Endothelial cell (in vitro differentiated cells): ENCODE measurements at places on chromosomes 11 and 22.
A peak's percentile ranks its signal among the peaks of the same experiment; 100 is the strongest.

GRCh38 chr11:73652046-73652730 lies 5.8 kb downstream of the PLEKHB1 start:
- peak; percentile 42 for DNase-seq

GRCh38 chr11:77175021-77175842 lies 47.2 kb downstream of the MYO7A start:
- DNase-seq, result no peak

GRCh38 chr22:42379966-42380537 lies 52.2 kb downstream of the NFAM1 start:
- DNase-seq, result no peak

GRCh38 chr22:20126284-20127029 lies 5.1 kb upstream of the ZDHHC8 start:
- DNase-seq, result no peak

- DNase-seq, result no peak
These were observed 13.4 kb upstream of the NECTIN1 start for GRCh38 chr11:119742263-119742861.

GRCh38 chr11:8832571-8833260 lies 78.3 kb upstream of the AKIP1 start:
- DNase-seq, result no peak

DNA sequence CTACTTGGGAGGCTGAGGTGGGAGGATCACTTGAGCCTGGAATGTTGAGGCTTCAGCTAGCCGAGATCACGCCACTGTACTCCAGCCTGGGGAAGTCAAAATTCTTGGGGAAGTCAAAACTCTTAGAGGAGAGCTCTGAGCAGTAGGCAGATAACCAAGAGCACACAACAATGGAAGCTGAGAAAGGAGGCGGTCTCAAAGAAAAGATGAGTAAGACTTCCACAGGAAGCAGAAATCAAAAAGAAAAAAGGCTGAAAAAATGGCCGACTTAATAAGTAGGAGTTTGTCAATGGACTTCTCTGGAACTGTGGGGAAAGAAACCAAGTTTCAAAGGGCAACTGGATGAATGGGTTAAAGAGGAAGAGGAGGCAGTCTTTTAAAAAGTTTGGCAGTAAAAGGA lies 32.1 kb downstream of the RAB30 start:
- DNase-seq, result no peak

GRCh38 chr11:112694813-112695212 lies 266.4 kb upstream of the NCAM1 start:
- DNase-seq, result no peak

DNA sequence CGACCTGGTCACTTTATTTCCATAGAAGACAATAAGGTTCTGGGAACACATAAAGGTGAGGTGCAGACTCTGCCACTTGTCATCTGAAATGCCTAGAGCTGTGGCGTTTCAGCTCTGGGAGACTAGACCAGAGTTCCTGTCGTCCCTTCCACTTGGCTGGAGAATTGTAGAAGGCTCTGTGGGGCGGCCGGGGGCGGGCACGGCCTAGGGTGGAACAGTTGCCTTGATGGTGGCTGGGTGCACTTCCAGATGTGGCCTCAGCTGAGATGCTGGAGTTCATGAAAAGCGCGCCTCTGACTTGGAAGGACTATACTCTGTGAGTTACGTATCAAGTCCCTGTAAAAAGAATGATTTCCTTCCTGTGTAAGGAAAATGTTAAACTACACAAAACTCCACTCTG lies 16.8 kb downstream of the TRMU start:
- no peak for DNase-seq

DNA sequence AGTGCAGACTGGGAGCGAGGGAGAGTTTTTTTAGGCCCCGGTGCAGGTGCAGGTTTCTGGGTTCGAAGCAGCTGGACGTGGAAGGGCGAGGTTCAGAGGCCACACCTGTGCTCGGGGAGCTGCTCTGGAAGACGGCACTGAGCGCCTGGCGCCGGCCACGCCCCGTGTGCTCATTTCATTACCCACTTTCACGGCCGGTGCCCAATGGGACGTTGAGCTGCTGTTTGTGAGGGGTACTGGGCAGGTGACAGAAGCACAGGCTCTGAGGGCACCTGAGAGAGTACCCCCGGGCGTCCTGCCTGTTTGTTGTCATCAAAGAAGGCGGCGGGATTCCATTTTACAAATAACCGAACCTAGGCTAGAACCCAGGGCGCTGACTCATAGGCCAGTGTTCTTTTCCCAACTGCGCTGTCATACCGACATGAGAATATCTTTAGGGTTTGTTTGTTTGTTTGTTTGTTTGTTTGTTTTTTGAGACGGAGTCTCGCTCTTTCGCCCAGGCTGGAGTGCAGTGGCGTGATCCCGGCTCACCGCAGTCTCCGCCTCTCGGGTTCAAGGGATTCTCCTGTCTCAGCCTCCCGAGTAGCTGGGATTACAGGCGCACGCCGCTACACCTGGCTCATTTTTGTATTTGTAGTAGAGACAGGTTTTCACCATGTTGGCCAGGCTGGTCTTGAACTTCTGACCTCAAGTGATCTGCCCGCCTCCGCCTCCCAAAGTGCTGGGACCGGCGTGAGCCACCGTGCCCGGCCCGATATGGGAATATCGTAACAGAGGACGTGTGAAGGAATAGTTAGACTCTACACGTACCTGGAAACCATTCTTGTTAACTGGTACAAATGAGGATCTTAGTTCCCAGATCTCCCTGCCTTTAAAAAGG lies 16.6 kb upstream of the SPTBN2 start:
- DNase-seq, result no peak

GRCh38 chr11:134513585-134514120 lies 101.6 kb upstream of the B3GAT1 start:
- DNase-seq, result no peak

DNA sequence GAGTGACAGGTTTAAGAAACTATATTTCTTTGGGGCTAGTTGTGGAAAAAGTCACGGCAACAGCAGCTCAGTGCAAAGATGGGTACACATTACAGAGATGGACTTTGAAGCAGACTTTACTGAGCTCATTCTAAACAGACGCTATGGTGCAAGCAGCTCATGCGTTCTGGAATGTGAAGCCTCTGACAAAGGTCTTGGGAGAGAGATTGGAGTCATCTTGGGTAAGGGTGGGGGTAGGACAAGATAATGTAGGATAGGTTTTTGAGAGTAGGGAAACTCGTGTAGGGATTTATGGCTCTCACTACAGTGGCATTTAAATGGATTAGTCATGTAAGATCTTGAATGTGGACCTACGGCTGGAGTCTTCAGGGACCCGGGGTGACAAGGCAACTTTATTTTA lies 36.2 kb upstream of the CLMP start:
- no peak for DNase-seq

DNA sequence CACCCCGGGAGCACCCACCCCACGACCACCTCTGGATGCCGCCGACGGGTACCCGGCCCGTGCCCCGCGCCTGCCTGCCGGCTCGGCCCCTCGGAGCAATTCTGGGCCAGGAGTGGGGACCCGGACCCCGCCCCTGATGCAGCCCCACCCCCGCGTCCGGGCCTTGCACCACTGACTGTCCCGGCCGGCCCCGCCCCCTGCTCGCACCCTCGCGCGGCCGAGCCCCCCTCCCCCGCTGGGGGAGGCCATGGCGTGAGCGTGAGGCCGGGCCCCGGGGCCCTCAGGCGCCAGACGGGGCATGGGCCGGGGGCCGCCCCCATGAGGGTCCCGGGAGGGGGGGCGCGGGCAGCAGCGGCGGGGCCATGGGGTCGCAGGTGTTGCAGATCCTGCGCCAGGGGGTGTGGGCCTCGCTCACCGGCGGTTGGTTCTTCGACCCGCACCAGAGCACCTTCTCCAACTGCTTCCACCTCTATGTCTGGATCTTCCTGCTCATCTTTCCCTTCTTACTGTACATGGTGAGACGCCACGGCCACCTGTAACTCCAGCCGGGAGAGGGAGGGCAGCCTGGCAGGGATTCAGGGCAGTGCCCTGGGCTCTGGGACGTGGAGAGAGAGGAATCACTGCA lies 486 bp downstream of the PCNX3 start:
- peak; percentile 60 for DNase-seq

- no peak for DNase-seq
These were observed 139.4 kb downstream of the SHANK2 start for GRCh38 chr11:71112990-71113389.

GRCh38 chr11:83785942-83786341 lies 499.8 kb upstream of the CCDC90B start:
- DNase-seq, result no peak

DNA sequence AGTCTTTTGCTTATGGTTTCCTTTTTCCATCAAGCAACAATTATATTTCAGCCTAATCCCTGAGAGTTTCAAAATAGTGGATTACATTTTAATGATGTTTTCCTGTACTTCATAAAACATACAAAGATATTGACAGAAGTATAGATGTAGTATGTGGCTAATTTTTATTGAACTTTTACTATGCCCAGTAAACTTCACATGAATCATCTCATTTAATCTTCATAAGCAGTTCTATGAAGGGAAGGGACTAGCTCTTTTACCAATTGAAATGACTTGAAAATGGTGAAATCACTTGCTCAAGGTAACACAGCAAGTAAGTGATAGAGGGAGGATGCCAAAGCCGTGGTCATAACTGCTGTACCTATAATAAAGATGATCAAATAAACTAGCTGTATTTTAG lies 27.5 kb downstream of the RTN3 start:
- no peak for DNase-seq

GRCh38 chr22:30000566-30000965 lies 79.7 kb upstream of the HORMAD2 start:
- DNase-seq, result no peak

- no peak for DNase-seq
These were observed 41.9 kb downstream of the UVRAG start for GRCh38 chr11:75856912-75857311.

DNA sequence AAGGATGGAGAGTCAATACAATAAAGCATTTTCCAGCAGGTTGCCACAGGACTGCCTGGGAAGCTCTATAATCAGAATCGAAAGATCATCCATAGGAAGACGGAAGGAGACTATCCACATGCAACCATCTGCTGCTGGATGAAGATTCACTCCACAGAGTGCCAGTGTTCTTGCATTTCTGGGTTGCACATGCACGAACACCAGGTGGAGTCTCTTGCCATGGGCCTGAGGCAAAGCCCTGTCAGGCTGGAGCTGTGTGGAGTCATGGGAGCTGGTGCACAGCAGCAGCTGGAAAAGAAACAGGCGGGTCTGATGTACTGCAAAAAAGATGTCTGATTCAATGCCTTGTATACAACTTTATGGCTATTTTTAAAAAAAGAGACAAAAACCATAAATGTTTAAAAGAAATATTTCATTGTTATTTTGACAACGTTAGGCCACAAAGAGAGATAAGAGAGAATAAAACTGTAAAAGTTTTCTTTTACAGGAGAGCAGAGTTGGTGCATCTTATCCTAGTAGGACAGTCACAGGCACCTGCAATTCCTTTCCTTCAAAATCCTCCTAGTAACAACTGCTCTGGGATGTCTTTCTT lies 12.9 kb upstream of the FAT3 start:
- DNase-seq, result peak; percentile 39

- DNase-seq, result no peak
These were observed 5.8 kb upstream of the TTC12 start for GRCh38 chr11:113308601-113309000.

- no peak for DNase-seq
These were observed 96.1 kb downstream of the GRIA4 start for GRCh38 chr11:105705786-105706530.

DNA sequence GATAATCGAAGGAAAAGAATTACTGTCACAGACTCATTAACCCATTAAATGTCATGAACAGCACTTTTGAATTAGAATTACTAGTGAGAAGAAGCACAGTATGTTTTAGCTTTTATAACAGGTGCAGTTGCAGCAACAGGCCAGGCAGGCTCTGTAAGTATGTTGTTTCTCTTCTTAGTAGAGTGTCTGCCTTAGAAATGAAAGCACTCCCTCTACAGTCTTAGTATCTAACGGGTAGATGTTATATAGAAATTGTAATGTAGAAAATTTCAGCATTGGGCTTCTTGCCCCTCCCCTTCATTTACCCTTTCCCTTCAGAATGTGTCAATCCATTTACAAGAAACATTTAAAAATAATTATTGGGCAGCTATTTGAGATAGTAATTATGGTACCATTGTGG lies 87.4 kb downstream of the HIPK3 start:
- DNase-seq, result no peak

GRCh38 chr11:97430877-97431276 lies 1041.1 kb downstream of the JRKL start:
- no peak for DNase-seq

- DNase-seq, result no peak
These were observed 11.3 kb upstream of the MS4A7 start for GRCh38 chr11:60367009-60367408.

DNA sequence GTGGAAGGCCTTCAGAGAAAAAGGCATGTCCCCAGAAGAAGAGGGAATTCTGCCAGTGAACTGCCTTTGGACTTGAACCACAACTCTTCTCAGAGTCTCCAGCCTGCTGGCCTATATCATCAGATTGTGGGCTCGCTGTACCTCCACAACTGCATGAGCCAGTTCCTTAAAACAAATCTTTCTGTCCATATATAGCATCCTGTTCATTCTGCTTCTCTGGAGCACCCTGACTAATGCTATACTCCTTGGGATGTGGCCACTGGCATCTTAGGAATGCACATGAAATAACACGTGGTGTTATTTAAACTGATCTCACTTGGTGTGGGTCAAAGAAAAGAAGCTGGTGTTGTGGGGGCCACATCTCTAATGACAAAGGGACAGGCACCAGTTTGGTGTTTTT lies 58.3 kb upstream of the VSTM5 start:
- no peak for DNase-seq

GRCh38 chr22:49689255-49689770 lies 138.4 kb downstream of the BRD1 start:
- DNase-seq, result no peak

DNA sequence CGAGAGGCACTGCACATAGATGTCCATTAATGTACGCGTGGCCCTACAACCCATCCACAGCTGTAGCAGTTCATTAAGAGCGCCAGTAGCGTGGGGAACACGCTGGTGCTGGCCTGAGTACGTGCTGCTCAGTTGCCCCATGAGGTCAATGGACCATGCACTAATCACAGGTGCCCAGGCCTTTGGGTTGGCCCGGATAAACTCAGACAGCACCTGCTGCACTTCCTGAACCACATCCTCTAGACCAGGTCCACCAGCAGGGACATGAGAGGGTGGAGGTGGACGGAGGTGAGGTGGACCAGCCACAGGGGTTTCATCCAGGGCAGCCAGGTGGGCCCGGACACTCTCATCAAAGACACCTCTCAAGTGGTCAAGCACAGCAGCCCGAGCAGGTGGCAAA lies 3.1 kb upstream of the GANAB start:
- DNase-seq, result no peak

GRCh38 chr22:46561435-46561905 lies 24.1 kb upstream of the CELSR1 start:
- DNase-seq, result no peak

- no peak for DNase-seq
These were observed 906 bp downstream of the CCDC90B start for GRCh38 chr11:83285151-83285770.

- no peak for DNase-seq
These were observed 76.6 kb downstream of the ABTB2 start for GRCh38 chr11:34280945-34281872.

- peak; percentile 65 for DNase-seq
These were observed 27.9 kb upstream of the OAF start for GRCh38 chr11:120182790-120183491.
